HuH-7 (cell line): ENCODE measurements at places on chromosomes 5 and 9.

- DNase-seq: no peak
These were observed 145.0 kb downstream of the CAAP1 start for GRCh38 chr9:26747611-26748010.

DNA sequence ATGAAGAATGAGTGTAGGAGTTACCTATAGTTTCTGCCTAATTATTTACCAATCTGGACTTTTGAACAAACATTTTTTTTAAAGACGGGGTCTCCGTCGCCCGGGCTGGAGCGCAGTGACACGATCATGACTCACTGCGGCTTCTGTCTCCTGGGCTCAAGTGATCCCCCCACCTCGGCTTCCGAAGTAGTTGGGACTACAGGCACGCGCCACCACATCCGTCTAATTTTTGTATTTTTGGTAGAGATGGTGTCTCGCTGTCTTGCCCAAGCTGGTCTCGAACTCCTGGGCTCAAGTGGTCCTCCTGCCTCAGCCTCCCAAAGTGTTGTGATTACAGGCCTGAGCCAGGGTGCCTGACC lies 1.5 kb downstream of the CTNNA1 start:
- no peak for DNase-seq

GRCh38 chr9:70466976-70467561 lies 52.6 kb upstream of the KLF9 start:
- no peak for DNase-seq

DNA sequence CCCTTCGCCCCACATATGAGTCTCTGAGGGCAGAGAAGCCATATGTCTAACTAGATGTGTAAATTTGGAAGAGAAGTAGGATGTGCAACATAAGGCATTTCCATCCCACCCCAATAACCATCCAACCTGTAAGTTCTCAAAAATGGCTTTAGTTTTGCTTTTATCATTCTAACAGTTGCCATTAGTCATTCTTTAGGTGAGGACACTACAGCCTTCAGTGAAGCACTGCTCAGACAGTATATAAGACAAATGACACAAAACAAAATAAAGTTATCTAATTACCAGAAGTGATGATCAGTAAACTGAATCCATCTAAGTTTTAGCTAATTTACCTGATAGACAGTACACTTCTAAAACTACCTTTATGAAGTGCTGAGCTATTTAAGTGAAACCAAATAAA lies 23.9 kb downstream of the MLLT3 start:
- DNase-seq: no peak

DNA sequence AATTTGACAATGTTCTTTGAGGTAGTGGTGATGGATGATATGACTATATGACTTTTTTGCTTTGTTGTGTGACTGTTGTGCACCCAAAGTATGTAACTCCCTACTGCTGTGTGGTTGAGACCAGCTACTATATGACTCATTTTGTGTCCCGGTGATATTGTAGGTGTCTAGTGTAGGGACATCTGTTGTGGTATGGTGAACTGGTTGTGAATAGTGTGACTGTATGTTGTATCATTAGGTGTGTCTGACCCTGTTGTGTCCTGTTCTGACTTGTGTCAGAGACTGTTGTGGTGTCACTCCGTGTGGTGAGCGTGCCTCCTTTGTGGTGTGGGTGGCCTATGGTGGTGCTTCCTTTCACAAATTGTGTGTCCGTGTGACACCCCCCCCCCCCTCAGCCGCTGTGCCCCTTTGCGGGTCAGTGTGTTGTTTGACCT lies 11.2 kb upstream of the CXXC5 start:
- no peak for DNase-seq

DNA sequence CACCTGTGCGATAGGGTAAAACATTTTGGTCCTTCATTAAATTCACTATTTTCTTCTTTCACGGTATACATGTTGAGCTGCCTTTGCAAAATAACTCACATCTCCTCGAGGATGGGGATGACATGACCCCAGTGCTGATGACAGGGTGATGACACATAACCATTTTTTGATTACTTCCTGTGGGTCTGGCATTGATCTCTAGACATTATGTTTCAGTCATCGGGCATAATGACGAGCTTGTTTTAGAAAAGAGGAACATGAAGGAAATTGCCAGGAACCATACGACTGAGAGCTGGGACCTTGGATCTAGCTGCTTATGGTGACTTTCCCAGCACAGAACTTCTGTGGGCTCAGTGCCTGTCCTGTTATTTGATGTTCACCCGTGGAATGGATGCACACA lies 25.2 kb downstream of the COL5A1 start:
- DNase-seq: no peak

DNA sequence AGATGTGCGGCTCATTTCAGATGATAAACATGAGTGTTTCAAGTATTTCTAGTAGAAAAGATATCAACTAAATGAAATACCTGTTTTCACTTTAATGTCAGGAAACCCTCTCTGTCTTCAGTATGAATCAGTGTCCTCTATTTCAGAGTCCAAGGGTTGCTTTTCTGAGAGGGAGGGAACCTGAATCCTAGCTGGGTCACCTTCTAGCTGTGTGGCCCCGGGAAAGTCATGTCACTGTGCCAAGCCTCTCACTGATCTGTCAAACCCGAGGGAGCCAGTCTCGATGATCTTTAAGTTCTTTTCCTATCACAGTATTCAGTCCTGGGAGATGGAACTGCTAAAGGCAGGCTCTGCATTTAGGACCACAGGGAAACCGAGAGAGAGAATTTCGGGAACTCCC lies 258.9 kb downstream of the NTRK2 start:
- no peak for DNase-seq

- no peak for DNase-seq
These were observed 36.4 kb upstream of the ADAMTSL1 start for GRCh38 chr9:18437315-18438201.

DNA sequence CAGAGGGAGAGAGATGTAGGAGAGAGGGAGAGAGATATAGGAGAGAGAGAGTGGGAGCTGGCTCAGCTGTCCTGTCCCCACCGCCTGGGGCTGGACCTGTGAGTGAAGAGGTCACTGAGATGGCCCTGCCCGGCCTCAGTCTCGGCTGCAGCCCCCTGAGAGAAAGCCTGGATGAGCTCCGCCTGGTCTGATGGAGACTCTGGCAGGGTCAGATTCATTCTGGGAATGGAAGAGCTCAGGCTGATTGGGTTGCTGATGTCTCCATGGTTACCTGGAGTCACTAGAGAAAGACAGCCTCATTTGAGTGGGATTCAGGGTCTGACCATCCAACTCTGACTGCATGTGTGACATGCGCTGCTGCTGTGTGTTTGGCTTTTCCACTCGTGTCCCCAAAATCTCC lies 27.1 kb upstream of the SEMA4D start:
- DNase-seq: no peak

DNA sequence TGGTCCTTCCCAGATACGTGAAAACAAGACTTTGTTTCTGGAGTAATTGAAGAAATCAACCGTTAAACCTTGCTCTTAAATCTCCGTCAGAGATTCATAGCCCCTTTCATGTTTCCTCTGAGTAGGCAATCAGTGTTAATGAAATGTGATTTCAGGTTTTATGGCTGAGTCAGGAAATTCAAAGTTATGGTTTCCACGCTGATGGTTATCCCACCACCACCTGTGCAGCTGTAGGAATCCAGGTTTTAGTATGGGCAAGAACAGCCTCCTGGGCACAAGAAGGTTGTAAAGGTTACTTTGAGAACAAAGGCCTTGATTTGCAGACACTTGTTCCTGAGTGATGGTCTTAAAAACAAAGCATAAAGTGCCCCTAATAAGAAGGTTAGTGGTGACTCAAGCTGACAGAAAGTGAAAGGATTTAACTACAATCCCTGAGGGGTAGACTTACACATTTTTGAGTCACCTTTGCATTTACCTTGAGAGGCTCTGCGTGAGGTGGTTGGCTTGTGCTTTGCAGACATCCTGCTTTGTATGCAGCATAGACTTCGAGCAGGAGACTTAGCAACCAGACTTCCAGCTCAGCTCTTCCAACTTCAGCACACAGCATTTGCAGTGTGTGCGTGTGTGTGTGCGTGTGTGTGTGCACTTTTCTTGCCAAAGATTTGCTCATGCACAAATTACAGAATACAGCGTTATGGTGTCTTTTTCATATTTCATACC lies 159.6 kb downstream of the TLE4 start:
- no peak for DNase-seq

- DNase-seq: no peak
These were observed 419.0 kb upstream of the DAB2 start for GRCh38 chr5:39843767-39844166.

- no peak for DNase-seq
These were observed 19.0 kb upstream of the FER start for GRCh38 chr5:108728566-108729241.

DNA sequence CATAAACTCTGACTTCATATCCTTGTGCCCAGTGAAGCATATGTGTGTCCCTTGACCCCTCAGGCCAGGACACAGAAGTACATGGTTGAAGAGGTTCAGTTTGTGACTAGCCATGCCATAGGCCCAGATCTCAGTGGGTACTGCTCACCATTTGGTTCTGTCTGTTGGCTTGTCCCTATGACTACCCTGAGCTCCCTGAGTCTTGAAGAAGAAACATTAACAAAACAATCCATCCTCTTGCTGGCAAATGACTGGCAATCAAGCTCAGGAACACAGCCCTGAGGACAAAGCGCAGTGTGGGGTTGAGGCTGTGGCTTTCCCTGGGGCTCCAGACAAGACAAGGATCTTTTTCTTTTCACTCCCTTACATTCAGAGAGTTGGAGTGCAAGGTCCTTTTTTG lies 46.3 kb downstream of the TNFAIP8 start:
- DNase-seq: no peak

- DNase-seq: no peak
These were observed 62.1 kb downstream of the CETN3 start for GRCh38 chr5:90347462-90347861.

DNA sequence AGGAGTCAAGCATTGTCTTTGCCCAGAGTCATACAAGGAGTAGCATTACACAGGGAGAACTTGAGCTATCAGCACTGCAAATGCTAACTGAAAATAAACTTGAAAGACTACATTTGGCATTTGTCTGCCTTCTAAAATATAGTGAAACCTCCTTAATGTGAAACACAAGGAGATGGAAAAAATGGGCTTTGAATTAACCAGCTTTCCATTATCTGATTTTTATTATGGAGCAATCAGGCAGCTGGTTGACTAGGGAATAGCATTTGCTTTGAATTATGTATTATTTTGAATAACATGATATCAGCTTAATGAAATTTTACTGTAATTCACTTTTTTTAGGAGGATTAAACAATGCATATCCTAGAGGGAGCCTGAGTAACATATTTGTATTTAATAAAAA lies 130.8 kb downstream of the GDNF start:
- DNase-seq: no peak

GRCh38 chr9:22512495-22512894 lies 65.9 kb downstream of the DMRTA1 start:
- DNase-seq: no peak

DNA sequence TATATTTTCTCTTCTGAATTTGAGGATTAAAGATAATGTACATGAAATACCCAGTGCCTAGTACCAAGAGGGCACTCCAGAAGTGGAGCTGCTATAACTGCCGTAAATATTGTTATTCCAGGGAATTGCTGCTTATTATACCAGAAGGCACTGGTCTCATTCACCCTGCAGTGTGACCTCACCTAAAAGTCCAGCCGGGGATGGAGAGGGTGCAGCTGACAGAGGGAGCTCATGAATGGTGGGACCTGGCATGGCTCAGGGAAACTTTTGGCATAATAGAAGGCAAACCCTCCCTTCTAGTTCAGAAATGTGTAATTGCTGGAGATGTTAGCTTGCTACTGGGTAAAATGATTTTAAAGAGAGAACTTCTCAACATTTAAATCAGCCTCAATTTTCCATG lies 108.5 kb downstream of the MVB12B start:
- DNase-seq: no peak

DNA sequence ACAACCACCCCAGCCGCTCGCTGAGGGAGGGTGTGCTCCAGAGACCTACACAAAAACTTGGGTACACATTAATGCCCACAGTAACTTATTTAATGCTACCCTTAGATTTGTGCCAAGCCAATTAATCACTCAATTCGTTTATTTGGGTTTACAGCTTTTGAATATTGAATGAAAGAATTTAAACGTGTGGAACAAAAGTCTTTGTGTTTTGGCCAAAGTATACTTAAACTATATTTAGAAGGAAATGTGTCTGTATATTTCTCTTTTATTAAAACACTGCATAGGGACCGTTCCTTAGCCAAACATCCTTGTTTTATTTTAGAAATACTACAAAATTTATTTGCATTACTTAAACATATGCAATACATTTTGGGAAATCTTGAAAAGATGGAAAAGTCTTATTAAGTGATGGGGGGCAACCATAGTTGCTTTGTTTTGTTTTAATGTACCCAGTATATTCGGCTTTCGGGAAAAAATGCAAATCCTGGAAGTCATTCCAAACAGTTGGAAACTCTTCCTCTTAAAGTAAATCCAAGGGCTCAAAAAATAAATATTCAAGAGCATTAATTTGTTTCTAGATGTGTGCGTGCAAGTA lies 11.8 kb downstream of the ZNF608 start:
- DNase-seq: no peak

DNA sequence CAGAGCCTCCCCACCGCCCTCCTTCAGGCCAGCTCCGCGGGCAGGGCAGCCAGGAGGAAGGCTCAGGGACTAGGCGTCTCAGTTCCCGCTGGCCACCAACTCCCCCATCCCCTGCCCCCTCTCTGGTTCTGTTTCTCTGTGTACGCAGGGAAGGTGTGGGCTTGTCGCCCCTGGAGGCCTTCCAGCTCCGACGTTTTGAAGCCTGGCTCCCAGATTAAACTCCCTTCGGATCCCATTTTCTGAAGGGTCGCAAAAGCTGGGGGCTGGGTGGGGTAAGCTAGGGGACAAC lies 346 bp downstream of the ATOX1 start:
- no peak for DNase-seq

- no peak for DNase-seq
These were observed 48.1 kb upstream of the NREP start for GRCh38 chr5:111805071-111805470.

DNA sequence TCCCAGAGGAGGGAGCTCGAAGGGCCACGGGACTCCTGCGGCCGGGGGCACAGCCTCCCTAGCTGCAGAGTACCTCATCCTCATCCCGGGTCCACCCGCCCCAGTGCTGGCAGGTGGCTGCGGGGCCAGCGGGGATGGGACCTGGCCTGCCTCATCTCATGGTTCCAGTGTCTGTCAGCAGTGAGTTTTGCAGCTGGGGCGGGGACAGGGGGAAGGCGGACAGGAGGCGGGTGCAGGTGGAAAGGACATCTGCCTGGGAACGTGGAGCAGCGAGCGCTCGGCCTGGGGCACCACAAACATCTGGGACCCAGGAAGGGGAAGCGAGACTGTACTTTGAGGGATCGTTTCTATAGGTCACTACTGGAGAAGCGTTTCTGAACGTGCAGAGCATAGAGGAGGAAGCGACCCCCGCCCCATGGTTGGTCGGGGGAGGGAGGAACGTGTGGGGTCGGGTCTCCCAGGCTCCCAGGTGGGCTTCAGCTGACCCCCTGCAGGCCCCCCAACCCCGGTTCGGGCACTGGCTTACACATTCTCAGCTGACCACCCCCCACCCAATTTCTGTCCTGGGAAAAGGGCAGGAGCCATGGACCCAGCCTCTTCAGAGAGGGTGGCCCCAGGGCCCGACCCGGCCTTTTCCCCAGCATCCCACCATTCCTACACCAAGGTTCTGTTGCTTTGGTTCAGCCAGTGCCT lies 56.5 kb upstream of the NOTCH1 start:
- no peak for DNase-seq
